ENCODE measurements at places on chromosomes 2 and 18.

- no peak for DNase-seq
Measured at GRCh38 chr2:18741895-18742732, 152.7 kb upstream of the NT5C1B start.

DNA sequence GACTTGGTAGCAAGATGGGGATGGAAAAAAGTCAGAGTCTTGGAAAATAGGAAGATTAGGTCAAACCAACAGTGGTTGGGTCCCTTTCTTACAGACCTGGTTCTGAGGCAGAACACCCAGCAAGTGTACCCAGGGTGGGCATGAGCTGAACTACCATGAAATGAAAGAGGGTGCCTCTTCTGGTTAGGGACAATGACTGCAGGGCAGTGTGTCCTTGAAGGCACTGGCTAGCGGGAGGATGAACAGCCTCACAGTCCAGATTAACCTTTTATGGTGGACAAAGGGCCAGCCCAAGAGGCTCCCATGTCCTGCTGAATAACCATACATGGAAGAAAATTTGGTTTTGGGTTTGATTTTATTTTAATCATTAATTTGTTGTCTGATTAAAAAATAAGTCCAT, 61.8 kb upstream of the CCDC85A start:
- DNase-seq, result no peak

DNA sequence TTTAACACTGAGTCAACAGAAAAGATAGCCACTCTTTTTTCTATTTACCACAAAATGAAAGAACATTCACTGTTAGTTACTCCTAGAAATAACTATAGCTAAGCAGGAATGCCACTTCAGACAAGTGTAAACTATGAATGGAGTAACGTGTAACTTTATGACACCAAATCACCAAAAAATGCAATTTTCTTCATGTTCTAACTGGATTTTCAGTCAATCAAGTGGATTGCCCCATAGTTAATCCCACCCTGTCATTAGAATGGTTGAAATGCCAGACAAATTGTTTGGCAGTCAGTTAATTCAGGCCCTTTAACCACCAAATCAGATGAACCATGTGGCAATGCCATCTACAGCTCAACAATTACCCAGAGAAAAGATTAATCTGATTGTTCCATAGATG, 9.9 kb downstream of the EPHA4 start:
- no peak for DNase-seq

- peak; percentile 61 for DNase-seq
Measured at GRCh38 chr2:88690591-88691338, 708 bp upstream of the RPIA start.
